Activated T-helper 1 cell treated with Interleukin-2 at 50 U/mL for 16 hours (primary cell): ENCODE measurements at places on chromosomes 7 and 10.
A peak's percentile ranks its signal among the peaks of the same experiment; 100 is the strongest.

GRCh38 chr10:18279173-18279572 lies 138.9 kb downstream of the CACNB2 start:
- DNase-seq, result no peak

DNA sequence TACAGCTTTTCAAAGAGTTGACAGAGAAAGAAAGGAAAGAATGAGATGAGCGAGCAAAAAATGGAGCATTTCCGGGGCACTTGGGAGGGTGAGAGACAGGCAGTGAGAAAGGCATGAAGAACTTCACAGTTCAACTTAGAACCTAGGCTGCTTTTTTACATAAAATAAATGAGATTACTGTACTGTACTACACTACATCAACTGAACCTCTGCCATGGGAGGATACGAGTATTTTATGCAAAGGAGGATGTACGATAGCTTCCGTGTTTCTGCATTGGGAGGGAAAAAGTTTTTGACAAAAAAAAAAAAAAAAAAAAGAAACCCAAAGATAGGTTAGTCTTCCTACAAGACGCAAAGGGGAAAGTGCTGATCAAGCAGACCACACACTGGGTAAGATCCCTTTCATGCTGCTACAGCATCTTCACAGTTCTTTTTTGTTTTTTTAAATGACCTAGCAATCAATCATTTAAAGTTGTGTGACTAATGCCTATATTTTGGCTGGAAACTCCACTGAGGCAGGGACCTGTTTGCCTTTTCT lies 88.0 kb downstream of the RAPGEF5 start:
- no peak for DNase-seq

DNA sequence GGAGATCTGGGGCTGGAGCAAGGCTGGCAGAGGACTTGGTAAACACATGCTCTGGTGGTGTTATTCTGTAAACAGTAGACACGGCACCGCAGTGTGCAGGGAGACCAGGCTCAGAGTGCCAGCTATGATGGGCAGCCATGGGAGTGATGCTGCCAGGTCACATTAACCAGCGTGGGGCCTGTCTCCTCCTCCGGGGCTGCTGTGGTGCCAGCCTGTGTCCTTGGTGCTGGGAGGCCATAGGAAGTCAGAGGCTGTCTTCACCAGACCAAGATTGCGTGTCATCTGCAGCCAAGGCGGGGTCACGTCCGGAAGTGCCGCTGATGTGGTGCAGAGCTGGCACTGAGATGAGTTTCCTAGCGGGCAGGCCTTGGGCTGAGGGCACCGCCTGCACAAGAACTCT lies 236.0 kb downstream of the GLRX3 start:
- no peak for DNase-seq

- DNase-seq, result no peak
These were observed 171.7 kb downstream of the DNAJB6 start for GRCh38 chr7:157508477-157508881.

DNA sequence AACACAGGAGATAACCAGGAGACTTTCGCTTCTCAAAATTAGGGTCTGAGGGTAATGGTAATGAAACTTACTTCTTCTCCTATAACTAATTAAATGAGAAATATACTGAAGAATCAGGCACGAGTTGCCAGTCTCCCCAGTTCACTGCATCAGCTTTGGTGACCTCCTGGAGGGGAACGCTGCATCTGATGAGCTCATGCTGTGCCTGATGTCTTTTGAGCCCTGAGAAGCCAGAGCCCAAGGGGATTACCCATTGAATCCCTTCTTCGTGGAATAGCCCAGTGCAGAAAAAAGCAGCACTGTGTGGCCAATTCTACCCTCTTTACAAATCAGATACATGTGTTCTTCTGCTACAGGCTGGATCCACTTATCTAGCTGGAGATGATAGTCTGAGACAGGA lies 45.1 kb downstream of the CYP2C9 start:
- no peak for DNase-seq

GRCh38 chr7:112896026-112896601 lies 105.9 kb upstream of the TMEM168 start:
- DNase-seq, result no peak

DNA sequence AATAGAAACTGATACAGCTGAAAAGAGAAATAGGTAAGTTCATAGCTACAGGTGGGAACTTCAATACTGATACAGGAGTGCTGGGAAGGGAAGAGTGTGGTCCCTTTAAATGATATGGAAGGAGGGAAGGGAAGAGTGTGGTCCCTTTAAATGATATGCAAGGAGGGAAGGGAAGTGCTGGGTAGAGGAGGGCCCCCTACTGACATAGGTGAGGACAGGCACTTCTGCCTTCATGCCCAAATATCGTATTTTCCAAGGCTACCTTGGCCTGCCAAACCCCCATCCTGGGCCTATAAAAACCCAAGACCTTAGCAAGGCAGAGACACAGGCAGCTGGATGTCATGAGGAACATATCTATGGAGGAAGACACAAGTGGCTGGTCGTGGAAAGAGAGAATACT lies 92.3 kb downstream of the MAGI2 start:
- no peak for DNase-seq

GRCh38 chr10:125048094-125048864 lies 106.4 kb downstream of the ZRANB1 start:
- DNase-seq, result peak; percentile 33

GRCh38 chr10:19638182-19638895 lies 177.9 kb upstream of the PLXDC2 start:
- no peak for DNase-seq

DNA sequence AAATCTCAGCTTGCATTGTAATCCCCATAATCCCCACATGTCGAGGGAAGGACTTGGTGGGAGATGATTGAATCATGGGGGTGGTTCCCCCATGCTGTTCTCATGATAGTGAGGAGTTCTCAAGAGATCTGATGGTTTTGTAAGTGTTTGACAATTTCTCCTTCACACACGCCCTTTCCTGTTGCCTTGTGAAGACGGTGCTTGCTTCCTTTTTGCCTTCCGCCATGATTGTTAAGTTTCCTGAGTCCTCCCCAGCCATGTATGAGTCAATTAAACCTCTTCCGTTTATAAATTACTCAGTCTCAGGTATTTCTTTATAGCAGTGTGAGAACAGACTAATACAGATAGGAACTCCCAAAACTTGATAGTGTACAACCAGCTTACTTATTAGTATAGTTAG lies 98.6 kb downstream of the CREM start:
- DNase-seq, result no peak

DNA sequence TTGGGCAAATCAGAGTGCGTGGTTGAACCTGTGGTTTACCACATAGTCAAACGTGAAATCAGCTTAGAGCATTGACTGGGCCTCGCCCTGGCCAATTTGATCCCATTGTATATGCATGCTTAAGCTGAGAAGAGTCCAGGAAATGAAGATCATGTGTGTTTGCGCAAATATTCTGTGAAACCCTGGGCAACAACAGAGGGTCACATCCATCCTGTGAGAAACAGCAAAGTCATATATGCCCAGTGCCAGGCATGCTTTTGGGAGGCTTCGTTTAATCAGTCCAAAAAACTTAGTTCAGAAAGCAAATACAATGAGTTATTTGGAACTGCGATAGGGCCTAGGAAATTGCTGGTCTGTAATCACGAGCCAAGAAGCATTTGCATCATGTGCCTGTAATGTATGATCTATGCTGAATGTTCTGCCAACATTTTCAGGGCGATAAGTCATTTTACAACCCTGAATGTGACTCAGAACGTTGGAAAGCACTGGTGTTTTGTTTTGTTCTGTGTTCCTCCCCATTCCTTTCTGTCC lies 412.1 kb upstream of the CELF2 start:
- no peak for DNase-seq

GRCh38 chr7:9863545-9863944 lies 1110.1 kb upstream of the PHF14 start:
- DNase-seq, result no peak

- peak; percentile 34 for DNase-seq
These were observed 109.8 kb downstream of the SH3PXD2A start for GRCh38 chr10:103745341-103746247.

DNA sequence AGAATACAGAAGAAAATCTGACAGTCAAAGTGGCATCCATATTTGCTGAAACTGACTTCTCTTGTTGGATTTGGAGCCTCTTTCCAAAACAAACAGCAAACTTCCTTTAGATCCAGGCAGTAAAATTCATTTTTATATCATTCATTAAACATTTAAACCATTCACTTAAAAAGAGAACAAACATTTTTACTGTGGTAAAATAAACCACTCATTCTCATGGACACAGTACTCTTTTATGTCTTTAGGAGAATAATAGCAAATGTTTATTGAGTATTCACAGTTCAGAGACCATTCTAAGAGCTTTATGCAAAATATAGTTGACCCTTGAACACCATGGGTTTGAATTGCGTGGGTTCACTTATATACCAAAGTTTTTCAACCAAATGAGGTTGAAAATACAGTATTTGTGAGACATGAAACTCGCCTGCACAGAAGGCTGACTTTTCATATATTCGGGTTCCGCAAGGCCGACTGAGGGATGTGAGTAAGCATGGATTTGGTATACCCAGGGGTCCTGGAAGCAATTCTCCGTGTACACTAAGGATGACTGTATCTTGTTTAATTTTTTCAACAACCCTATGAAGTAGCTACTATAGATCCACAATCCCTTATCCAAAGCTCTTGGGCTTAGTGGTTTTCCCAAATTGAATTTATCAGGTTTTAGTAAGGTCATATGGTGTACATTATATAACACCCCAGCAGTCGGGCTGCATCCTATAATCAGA lies 49.1 kb downstream of the ATXN7L1 start:
- no peak for DNase-seq

GRCh38 chr10:13806419-13806818 lies 219.7 kb downstream of the PRPF18 start:
- no peak for DNase-seq

DNA sequence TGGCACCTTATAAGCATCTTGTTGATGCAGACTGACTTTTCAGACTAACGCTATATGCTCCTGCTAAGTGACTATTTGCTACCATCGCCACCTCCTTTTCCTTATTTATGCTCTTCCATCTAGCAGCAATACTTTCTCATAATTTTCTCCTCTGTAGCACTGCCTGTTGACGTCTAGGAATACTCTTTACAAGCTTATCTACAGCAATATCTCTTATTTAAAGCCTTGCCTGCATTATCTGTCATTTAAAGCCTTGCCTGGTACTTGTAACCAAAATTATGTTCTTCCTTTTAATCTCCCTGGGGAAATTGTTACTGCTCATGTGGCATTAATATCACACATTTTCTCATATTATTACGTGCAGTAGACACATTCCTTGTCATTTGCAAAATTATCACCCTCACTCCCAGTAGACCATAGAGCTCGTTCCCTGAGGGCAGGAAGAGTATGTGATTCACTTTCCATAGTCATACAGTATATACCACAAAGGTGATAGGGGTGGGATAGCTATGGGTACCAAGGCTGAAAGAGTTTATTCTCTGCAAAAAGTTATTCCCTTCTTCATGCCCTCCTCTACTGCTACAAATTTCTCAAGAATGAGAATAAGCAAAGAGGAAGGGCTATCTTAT lies 359.7 kb upstream of the PCDH15 start:
- DNase-seq, result no peak

- DNase-seq, result no peak
These were observed 6.0 kb downstream of the TEX47 start for GRCh38 chr7:88789480-88790064.

DNA sequence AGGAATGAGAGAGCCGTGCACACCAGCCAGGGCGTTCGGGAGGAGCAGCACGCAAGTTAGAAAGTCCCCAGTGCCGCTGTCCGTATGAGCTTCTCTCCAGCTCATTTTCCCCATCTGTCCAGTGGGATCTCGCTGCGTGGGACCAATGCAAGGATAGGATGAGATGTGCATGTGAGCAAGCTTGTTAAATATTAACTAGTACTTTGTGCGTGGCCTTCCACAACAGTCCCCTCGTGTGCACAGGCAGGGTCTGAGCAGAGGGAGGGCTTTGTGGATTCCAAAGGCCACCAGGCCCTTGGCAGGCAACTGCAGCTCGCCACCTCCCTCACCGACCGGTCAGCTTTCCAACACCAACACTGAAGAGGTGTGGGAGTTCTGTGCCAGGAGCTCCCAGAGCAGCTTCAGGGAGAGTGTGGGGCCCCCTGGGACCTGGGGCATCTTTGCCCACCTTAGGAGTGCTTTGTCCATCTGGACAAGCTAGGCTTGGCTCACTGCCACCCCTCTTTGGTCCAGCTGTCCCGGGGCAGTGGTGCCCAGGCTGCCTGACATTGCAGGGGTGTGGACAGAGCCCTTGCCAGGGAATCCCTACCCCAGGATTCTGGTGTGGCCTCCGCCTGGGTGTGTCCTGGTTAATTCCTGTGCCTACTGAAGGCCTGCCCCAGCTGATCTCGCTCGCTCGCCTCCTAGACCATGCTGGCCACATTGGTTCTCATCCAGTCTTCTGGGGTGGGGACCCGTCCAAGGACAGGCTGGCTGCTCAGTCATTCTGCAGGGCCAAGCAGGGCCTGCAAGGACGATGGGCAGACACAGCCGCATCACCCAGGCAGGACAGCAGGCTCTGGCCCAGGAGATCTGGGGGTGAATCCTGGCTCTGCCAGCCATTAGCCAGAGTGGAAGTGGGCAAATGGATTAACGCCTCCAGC lies 5.3 kb downstream of the FAM20C start:
- no peak for DNase-seq

- no peak for DNase-seq
These were observed 40.3 kb downstream of the TSPAN15 start for GRCh38 chr10:69491611-69492010.

DNA sequence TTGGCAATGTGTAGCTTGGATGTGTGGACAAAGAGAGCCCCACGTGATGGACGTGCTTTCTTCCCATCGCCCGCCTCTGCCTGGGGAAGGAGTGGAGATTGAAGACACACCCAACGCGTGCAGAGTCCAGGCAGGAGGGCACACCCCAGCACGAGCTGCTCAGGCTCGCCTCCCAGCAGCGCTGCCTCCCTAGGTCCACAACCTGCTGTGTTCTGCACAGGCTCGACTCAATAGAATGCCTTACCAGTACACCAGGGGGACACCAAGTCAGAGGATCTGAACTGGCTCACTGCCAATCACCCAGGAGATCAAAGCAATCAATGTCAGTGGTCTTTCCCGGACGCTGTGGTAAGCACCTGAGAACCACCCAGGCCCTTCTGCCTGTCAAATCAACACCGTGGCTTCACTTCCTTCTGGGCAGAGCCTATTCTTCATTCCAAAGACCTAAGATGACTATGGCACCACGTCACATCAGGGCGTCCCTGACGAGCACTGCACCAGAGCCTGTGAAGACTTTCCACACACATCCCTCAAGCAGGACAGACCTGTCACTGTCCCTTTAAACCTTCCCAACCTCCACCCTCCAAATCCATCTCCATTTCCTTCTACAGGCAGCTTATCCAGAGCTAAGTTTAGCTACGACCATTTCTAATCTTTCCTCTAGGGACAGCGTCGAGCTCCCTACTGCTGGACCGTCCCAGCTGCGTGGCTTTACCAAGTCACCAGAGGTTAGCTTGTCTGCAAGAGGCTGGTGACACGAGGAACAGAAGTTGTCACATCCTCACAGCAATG lies 72.3 kb downstream of the AMZ1 start:
- DNase-seq, result no peak
